ENCODE measurements at places on chromosomes 12 and 14. TPM values are rescaled to one million over a fixed set of nuclear protein-coding genes. Genes with fewer than 3 reads are reported as not detected.

SALL2 gene
- 38.0 TPM for total RNA-seq

CYP46A1 gene
- 78.8 TPM for total RNA-seq

GPR68 gene
- total RNA-seq = 3.3 TPM

PMCH gene
- not detected for total RNA-seq

GRCh38 chr12:120078868-120079267 lies 37.7 kb downstream of the RAB35 start:
- DNase-seq = no peak

GRCh38 chr12:29149691-29150281 lies 708 bp downstream of the FAR2 start:
- DNase-seq = no peak

GRCh38 chr14:67510121-67510520 lies 21.6 kb upstream of the TMEM229B start:
- no peak for DNase-seq

DNA sequence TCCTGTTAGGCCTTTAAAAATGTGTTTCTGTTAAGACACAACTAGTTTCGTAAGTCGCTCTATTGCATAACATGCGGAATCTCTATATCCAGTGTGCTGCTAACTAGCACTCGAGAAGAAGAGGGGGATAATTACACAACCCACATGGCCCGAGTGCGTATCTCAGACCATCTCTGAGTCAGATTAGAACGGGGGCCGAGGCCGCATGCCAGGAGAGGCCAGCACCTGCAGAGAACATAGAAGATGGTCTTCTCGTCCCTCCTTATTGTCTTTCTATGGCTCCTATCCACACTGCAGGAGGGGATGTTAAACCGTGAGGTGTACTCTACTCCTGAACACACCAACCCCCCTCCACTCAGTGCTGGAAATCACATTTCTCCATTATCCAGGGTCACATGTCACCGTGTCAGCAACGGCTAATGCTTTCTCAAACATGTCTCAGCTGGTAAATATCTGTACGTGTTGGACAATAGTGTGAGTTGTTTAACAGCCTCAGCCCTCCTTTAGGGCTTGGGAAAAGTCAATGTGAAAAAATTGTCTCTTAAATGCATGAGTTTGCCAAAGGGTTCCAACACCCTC lies 56.3 kb downstream of the CCDC88C start:
- DNase-seq = no peak

DNA sequence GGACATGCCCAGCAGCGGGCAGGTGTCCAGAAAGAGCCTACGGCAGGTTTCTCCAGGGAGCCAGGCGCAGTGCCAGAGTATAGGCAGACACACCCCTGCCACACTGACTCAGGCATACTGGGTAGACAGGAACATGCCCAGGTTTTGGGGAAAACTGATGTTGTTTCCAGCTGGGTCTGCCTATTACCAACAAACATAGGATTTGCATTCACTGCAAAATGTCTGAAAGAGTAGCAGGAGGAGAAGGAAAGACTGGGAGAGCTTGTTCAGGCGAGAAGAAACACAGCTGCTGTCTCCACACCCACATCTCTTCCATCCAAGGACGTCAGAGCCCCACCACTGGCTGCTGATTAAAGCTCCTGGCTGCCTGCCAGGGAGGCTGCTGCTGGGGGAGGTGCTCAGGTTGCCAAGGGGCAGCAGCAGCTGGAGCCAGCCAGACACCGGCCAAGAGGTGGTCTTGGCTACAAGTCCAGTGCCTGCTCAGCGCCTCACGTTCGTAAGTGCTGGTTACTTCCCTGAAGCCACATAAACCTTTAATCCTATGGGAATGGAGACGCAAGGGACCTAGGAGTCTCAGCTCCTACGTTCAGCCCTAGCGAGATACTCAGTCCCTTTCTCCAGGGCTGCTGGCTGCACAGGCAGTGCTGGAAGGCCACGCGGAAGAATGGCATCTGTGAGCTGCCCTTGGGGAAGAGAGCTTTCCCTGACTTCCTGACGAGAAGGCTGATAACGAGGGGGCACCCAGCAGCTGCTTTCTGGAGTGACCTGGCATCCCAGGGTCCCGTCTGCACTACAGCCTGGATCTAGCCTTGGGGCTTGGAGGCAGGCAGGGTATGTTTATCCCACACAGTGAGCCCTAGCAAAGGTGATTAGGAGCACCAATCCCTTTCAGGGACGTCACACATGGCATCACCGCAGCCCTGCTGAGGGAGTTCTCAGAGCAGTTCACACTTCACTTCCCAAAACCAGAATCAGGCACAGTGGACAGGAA lies 58.1 kb downstream of the PLEKHG3 start:
- peak; percentile 73 for DNase-seq

Measured in dorsolateral prefrontal cortex (tissue), 122 donors.